ENCODE measurements at places on chromosomes 2 and 18.

DNA sequence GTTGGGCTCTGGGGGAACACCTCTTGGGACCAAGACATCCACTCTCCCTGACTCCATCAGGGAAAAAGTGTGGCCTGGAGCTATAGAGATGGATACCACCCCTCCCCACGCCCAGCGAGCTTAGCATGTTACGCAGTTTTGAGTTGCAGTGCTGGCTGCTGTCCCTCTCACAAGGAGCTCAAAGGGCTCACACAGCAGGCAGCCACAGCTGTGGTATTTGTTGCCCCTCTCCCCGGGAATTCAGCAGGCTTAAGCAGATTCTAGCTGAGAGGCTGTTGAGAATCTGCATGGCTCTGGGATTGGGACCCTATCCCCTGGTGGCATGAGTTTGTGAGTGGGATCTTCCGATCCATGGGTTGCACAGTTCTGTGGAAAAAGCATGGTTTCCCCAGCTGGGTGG, 673.1 kb upstream of the FSHR start:
- DNase-seq: no peak

DNA sequence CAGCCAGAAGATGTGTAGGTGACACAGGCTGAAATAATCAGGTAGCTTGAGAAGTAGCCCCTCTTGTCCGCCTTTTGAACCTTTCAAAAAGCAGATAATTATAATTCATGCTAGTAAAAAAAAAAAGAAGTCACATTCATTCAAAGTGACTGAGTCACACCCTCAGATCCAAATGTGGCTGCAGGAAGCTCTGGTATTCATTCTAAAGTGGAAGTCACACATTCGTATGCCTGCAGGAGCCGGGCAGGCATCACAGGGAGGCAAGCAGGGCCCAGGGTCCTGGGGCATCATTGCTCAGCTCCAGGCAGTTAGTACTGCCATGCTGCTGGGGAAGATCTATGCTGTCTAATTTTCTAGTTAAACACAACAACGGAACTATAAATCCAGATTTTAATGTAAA, 21.7 kb upstream of the RAB11FIP5 start:
- DNase-seq: no peak

- no peak for DNase-seq
Observed at GRCh38 chr2:133568598-133568997, 335 bp upstream of the NCKAP5 start.

DNA sequence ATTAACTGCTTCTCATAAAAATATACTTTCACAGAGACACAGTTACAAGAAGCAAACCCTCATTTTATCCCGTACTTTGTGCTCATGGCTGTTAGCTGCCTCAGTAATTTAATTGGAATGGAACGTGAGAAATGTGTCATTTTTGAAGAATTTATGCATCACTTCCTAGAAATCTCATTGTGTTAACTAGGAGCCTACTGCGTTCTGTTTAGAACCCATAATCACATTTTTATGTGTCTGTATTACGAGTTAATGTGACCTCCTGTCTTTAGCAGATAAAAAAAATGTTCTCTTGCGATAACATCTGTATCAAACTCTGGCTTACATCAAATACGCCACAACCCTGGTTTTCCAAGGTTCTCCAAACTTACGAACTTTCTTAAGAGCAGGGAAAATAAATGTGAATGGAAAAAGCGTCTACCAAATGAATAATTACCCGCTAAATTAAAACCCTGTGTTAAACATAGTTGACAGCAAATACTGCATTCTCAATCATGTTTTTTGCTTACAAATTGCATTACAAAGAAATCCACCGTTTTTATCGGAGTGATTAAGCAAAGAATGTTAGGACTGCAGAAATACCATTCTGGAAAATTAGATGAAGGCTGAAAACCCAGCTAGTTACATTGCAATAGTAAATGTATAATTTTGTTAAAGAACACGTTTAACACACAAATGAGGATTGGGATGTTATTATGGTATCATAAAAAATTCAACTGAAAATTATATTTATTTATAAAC, 12.1 kb upstream of the GBX2 start:
- no peak for DNase-seq

- no peak for DNase-seq
Observed at GRCh38 chr18:37613253-37613565, 47.6 kb upstream of the CELF4 start.

DNA sequence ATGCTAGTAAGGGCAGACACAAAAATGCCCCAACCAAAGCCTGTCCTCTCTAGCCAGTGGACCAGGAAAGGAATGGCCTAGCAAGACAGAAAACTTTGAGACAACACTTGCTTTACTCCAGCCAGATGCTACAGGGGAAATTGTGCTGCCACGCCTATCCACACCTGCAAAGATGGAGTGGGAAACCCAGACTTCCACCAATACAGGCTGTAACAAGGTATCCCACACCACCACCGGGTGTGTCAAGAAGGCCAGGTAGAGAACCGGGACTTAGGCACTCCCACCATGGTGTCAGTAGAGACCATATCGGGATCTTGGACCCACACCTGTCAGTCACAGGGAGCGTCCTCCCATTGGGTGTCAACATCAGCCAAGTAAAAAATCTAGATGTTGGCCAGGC, 16.2 kb upstream of the ESPNL start:
- DNase-seq: no peak

- no peak for DNase-seq
Observed at GRCh38 chr2:37896319-37896718, 28.8 kb upstream of the RMDN2 start.

DNA sequence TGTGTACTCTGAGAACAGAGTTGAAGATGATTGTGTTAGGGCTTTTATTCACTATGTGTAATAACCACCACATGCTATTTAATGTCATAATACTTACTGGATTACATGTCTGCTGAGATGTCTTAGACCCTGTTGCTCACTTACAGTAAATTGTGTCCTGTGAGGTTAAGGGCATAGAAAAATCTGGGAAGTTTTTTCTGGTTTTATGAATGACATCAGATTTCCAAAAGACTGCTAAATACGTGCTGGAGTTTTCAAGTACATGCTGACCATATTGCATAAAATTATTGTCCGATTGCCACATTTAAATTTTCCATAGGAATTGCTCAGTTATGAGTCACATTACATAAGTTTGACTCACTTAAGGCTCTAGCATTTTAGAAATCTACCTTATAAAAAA, 96.7 kb upstream of the COL5A2 start:
- DNase-seq: no peak

GRCh38 chr2:220795705-220796104, 776.4 kb downstream of the EPHA4 start:
- DNase-seq: no peak

DNA sequence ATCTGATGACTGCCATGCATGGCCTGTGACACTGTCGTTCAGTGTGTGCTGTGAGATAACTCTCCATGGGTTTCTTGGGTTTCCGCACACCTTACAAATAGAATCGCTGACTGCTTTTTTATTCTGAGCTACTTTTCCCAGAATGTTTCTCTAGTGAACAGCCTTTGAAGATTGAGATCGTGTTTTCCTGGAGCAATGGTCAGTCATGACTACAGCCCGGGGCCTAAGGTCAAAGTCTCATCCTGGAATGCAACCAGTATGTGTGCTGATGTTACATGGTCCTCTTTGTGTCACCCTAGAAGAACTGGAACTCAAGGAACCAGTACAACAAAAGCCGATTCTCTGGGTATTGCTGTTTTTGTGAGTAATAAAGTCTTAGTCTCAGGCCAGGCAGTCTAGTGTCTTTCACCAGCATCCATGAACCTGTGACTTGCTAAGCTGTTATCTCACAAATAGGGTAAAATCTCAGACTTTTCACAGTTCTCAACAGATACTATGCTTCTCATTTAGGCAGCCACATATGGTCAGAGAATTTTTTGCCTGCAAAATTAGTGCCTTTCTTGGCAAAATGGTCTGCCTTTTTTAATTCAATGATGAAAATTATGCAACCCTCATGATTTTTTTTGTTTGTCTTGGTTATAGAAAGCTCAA, 124.9 kb upstream of the PIEZO2 start:
- no peak for DNase-seq

GRCh38 chr2:19106376-19106775, 252.0 kb downstream of the OSR1 start:
- no peak for DNase-seq

DNA sequence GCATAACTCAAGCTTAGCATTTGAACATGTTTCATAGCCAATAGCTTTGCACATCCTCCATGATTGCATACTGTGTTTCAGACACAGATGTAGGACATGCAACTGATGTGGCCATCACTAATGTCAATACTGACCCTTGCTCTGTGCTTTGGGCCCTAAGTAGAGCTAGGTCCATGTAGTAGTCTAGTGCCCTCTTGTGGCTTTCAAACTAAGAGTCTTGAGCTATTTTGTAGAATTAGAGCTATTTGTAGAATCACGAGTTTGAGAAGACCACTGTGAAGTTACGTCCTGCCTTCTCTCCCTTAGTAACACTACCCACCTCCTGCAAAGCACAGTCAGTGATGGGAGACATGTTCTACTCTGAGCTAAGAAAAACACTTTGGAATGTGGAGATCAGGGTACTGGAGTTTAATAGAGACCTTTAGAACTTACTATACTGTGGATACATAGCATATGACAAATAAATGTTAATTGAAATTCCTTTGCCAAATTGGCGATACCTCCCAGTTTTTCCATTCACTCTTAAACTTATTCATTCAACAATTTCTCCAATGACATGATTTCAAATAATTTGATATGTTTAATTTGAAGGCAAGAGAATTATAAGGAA, 306.5 kb upstream of the TNP1 start:
- DNase-seq: no peak

GRCh38 chr2:72148837-72149555, 1.3 kb upstream of the CYP26B1 start:
- DNase-seq: no peak

DNA sequence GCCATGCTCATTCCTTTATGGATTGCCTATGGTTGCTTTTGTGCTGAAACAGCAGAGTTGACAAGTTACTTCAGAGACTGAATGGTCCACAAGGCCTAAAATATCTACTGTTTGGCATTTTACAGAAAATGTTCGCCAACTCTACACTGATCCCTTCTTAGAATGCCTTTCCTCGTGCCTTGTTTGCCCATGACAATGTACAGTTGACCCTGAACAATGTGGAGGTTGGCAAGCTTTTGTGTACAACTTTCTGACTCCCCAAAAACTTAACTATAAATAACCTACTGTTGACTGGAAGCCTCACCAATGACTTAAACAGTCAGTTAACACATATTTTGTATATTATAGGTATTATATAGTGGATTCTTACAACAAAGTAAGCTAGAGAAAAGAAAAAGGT, 361.4 kb downstream of the EPHA4 start:
- no peak for DNase-seq

DNA sequence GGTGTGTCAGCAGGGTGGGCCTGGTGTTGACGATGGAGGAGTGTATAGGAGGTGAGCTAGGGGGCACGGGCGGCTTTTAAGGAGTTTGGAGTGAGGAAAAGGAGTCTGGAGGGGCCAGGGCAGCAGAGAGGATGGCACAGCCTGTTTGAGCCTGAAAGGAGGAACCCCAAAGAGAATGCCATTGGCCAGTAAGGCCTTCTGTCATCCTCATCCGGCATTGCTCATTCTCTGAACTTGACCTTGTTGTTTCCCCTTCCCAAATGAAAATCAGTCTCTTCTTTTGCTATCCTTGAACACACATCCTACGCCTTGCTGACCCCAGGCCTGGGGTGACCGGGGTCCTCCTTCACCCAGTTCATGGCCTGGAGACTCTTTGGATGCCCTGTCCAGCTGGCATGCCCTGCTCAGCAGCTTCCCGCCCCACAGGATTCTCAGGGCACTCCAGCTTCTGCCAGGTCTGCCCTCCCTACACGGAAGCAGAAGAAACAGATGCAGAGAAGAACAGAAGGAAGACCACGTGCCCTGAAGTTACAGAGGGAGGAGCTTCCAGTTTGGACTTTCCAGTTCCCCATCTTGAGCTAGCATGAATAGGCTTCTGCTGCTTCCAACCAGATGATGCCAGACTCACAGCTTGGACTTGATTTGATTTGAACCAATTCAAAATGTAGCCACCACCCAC, 20.5 kb upstream of the KIF3C start:
- DNase-seq: no peak

- DNase-seq: no peak
Observed at GRCh38 chr2:208269091-208269490, 3.0 kb downstream of the PIKFYVE start.

DNA sequence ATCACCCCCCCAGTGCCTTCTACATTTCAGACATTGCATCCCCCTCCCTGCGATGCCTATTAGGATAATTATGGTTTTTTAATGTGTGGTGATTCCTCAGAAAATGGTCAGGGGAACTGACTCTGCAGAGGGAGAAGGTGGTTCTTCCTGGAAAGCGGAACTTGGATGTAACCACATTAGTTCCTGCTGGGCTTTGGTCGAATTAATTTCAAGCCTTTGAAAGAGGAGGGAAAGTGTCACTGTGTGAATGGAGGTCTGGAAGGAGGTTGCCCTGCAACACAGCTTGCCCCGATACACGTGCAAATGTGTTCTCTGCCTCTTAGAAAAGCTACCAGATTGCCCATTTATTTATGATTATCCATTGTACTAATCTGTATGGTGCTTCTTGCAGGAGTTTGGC, 63.2 kb upstream of the TPO start:
- no peak for DNase-seq

GRCh38 chr18:68532328-68532885, 182.5 kb downstream of the TMX3 start:
- no peak for DNase-seq

DNA sequence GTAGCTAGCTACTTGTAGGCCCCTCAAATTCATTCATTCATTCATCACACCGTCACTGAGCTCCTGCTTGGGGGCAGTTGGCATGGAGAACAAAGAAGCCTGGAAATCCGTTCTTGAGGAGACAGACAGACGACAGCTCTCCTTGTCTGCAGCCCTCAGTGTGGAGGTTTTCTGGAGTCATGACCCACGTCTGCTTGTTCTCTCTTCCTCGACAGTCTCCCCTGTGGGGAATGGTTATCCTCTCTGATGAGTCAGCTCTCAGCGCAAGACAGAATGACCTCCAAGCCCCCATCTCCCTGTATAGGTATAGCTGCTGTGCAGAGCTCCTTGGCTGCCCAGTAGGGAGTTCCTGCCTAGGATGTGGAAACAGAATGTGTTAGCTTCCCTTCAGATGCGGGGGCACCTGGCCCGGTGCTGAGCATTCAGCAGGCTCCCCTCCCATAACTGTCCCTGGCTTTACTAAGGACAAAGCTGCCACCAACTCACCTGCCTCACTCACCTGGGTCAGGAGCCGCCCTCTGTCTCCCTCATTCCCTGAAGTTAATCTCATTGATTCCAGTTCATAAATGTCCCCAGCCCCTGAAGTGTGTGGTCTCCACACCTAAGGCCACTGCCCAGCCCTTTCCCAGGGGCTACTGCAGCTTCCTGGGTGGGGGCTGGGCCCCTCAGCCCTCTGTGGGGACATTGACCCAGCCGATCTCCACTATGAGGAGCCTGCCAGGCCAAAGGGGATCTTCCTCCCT, 124.7 kb downstream of the ACKR3 start:
- DNase-seq: no peak

GRCh38 chr2:150160058-150160457, 327.4 kb downstream of the RND3 start:
- no peak for DNase-seq

GRCh38 chr18:10660179-10660884, 134.5 kb downstream of the NAPG start:
- no peak for DNase-seq

All from SIG-M5 (cell line).